ENCODE measurements at places on chromosomes 1 and 21.

- no peak for DNase-seq
Measured at GRCh38 chr1:42320708-42321107, 14.3 kb downstream of the FOXJ3 start.

DNA sequence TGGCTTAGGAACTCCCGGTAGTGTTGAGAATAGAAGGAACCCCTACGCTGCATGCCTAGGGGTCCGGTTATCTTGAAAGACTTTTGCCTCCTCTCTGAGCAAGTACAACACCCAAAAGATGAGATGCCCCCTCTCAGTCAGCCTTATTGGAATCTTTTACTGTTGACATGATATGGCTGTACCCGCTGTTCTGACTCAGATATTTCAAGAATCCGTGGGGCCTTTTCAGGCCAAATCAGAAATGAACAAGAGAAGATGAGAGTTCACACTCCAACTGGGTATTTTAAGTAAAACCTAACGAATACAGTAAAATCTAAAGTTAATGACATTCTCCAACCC lies 164.2 kb downstream of the PPIAL4G start:
- no peak for DNase-seq

DNA sequence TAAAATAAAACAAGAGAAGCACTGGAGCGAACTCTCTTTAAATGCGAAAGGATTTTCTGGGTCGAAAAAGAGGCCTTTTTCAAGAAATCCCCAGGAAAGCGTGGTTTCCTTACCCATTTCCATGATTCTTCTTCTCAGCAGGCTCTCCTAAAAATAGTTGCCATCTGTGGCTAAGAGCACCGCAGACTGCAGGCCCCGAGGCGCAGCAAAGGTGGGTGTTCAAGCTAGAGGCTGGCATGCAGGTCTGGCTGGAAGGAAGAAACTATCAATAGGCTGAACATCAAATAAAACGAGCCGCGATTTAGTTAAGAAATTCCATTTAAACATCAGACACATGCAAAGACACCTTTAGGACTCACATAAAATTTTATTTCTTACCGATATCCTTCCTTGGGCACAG lies 135.1 kb downstream of the ADAMTS1 start:
- no peak for DNase-seq

DNA sequence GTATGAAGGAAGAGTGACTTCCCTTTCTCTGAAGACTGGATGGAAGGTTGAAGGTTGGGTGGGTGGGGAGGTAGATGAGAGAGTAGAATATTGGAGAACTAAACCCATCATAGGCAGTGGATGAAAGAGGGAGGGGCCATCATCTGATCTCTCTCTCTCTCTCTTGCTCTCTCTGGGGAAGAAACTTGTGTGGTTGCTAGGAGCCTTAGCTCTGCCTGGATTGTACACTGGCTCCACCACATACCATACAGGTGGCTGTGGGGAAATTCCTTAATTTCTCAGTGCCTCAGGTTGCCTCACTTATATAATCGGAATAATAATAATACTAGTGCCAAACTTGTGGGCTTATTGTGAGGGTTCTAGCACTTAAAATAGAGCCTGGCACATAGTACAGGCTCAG lies 9.5 kb downstream of the XCL1 start:
- no peak for DNase-seq

DNA sequence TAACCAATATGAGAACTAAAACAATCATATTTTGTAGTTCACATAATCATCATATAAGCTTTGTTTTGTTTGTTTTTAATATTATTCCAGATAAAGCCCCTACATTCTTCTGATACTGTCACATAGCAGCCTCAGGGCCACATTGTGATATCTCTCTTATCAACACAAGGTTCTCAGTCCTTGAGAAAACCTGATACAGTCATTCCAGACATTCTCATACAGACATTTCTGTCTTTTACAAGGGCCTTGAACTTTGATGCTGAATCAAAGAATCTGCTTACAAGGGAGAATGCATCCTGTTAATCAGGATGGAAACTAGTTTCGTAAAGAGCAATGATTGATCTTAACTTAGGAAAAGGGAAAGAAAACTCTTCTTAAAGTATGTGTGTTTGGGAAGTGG lies 12.7 kb upstream of the VCAM1 start:
- no peak for DNase-seq

- no peak for DNase-seq
Measured at GRCh38 chr1:167052389-167052788, 37.8 kb downstream of the GPA33 start.

DNA sequence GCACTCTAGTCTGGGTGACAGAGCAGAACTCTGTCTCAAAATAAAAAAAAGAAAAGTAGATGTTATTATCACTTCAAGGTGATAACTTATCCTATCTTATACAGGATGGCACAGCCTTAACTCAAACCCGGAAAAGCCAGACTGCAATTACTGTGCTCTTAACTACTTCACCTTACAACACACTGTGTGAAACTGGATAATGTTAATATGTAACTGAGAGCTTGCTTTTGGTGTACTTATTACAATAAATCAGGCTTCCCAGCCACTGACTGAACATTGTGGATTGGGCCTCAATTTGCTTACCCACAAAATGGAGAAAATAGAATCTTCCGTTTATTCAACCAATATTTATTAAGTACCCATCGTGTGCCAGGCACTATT lies 1.4 kb downstream of the ORC1 start:
- DNase-seq = no peak

DNA sequence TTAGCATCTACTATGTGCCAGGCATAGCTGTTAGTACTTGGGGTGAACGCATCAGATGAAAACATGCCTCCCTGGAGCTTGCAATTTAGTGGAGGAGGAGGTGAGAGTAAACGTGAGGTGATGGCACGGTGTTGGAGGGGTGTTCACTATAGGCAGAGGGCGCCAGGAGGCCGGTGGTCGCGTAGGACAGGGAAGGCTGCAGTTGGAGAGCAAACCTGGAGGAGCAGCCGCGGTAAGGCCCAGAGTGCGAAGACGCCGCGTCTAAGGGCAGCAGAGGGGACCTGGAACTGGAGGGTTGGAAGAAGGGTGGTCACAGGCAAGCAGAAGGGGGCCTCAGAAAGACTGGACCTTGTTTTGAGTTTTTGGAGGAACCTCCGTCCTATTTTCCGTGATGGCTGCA lies 30.2 kb upstream of the TRIM17 start:
- no peak for DNase-seq

Data from right atrium auricular region (tissue), 2 donors.